GM23338 (cell line): ENCODE measurements at places on chromosomes 7 and 10. TPM values are rescaled to one million over a fixed set of nuclear protein-coding genes. Genes with fewer than 3 reads are reported as not detected.
A peak's percentile ranks its signal among the peaks of the same experiment; 100 is the strongest.

Gene FAM237B
- total RNA-seq: 0.07 TPM in 1 of 2 replicates, not detected in the other

GRCh38 chr10:113879691-113880090 is 25.2 kb downstream of the NHLRC2 start:
- no peak for DNase-seq

Gene ZNF398
- 92.7 and 99.6 TPM in 2 replicates for total RNA-seq

Gene SORCS3
- 1.4 TPM in 2 replicates for total RNA-seq

Gene C10orf67
- total RNA-seq: not detected in 2 replicates

DNA sequence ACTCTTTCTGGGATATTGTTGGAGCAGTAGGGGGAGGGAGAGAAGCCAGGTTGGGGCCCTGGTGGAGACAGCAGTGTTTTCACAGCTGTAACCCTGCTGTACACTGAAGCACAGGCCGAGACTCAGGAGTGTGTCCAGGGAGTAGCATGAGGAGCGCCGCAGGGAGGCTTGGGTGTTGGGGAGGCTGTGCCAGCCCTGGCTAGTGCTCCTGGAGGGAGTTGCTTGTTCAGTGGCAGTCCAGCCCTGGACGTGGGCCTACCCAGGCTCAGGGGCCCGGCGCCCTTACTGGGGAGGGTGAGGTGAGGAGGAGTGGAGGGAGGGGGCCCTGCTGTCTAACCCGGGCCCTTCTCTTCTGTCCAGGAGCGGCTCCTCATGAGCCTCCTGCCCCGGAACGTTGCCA is 35.9 kb downstream of the ADCY1 start:
- DNase-seq: no peak

DNA sequence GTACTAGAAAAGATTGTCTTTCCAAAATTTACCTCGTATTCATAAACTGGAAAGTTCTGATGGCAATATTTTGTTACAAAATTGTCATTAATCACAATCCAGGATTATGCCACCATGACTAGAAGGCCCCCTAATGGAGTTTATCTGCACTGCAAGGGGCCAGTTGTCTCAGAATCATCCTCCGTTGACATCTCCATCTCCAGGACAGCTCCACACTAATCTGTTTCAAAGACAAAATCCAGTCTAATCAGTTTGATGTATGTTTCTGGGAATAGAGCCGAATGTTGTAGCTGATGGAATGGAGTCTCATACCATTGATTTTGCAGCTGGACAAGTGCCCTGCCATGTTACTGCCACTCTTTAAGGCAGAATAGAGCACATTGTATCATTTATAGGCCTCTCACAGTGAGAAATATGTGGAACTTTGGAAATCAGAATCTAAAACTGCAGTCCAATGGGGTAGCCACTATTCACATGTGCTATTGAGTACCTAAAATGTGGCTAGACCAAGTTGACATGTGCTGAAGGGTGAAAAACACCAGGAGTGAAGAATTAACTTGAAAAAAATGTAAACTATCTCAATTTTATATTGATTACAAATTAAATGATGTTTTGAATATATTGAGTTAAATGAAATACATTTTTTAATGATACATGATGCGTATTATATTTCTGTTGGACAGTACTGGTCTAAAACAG is 38.3 kb upstream of the TOMM7 start:
- peak; percentile 61 for DNase-seq

DNA sequence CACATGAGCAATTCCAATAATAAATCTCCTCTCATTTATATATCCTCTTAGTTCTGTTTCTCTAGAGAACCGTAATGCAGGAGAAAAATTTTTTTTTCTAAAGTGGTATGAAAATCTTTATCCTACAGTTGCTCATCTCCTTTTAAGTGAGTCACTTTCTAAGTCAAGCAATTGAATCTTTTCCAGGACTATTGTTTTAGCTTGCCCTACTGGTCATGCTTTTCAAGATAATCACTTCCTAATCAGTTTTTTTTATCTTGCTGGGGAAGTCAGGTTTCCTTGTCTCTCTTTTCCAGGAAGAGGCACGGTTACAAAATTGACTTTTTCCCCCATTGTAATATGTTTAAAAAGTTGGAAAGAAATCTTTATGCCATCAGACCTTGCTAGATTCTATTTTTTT is 44.0 kb downstream of the INPP5F start:
- DNase-seq: no peak

- DNase-seq: peak; percentile 19
Observed at GRCh38 chr7:28980451-28981160, 22.5 kb upstream of the TRIL start.

Gene MMP21
- total RNA-seq: not detected in 2 replicates

DNA sequence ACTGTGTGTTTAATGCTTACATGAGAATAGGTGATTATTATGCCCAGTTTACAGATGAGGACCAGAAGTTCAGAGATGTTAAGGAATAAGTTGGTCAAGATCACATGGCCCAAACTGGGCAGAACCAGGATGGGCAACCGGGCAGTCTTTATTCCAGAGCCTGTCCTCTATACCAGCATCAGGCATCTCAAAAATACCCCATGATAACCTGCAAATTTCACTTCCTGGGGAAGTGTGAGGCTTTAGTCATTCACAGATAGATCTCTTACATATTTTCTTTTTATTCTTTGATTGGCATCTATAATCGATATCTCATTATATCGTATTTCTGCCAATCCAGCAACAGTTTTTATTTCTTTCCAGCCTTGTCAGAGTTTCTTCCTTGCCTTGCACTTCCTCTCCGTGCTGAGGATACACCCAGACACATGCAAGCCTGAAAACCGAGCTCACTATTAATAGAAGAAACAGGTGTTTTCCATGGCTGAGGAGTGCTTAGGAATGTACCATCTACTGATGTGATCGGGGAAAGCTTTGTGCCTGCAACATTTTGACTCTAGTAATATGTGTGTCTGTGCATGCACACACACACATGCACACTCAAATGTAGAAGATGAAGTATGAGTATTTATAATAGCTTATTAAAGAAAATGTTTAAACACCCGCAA is 82.4 kb downstream of the CREM start:
- DNase-seq: no peak

GRCh38 chr7:75813084-75813483 is 522 bp downstream of the CCL24 start:
- DNase-seq: no peak

DNA sequence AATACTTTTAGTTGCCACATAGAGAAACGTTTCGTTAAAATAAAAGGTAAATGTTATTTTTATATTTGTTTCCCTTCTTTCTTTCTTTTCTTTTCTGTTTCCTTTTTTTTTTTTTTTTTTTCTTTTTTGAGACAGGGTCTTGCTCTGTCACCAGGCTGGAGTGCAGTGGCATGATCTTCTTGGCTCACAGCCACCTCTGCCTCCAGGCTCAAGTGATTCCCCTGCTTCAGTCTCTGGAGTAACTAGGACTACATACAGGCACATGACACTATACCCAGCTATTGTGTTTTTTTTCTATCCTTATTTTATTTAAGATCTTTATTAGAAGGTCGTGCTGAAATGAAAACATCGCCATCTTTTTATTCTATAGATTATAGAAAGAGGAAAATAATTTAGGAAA is 661.8 kb upstream of the MBL2 start:
- peak; percentile 17 for DNase-seq

Gene MTG1
- 35.3 and 45.7 TPM in 2 replicates for total RNA-seq

GRCh38 chr7:66076462-66077329 is 1.1 kb downstream of the ASL start:
- no peak for DNase-seq

Gene NPVF
- not detected in 2 replicates for total RNA-seq

- DNase-seq: no peak
Observed at GRCh38 chr10:125084614-125085257, 75.6 kb downstream of the CTBP2 start.

Gene SYT15
- 0.39 TPM in 1 of 2 replicates, not detected in the other for total RNA-seq

- DNase-seq: no peak
Observed at GRCh38 chr10:31701546-31701945, 227.1 kb downstream of the ARHGAP12 start.

Gene PON1
- total RNA-seq: 0.69 and 1.5 TPM in 2 replicates

Gene RNF133
- total RNA-seq: 1.1 and 2.0 TPM in 2 replicates

DNA sequence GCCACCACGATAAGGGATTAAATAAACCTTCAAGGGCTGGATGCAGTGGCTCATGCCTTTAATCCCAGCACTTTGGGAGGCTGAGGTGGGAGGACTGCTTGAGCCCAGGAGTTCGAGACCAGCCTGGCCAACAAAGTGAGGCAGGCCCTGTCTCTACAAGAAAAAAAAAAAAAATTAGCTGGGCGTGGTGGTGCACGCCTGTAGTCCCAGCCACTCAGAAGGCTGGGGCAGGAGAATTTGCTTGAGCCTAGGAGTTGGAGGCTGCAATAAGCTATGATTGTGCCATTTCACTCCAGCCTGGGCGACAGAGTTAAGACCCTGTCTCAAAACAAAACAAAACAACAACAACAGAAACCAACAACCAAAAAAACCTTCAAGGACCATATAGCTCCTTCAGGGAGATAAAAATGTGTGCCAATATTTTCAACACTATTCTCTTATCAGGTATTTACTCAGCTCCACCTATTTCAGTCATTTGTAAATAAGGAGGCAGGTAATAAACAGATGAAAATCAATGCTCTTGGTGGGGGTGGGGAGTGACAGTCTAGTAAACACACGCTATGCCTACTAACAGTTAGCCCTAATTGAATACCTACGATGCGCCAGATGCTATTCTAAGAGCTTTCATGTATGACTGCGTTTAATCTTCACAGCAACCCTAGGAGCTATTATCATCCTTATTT is 13.2 kb downstream of the BAIAP2L1 start:
- no peak for DNase-seq

Gene GPRIN2
- total RNA-seq: 24.4 and 28.5 TPM in 2 replicates

DNA sequence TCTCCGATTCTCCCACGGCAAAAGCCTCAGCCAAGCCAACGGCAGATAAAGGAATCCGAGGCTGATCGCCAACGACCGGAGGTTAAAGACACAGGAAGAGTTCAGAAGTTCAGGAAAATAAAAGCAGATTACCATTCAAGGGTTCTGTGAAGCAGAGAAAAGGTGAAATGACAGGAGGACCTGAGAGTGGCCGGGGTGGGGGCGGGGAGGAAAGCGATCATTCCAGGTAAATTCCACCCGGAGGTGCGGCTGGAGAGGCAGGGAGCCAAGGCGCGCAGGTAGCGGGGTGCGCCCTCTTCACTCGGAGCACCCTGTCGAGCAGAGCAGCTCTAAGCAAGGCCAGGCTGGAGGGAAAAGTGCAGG is 35.3 kb upstream of the SEPHS1 start:
- DNase-seq: peak; percentile 67

Gene NKX1-2
- total RNA-seq: 37.0 and 39.4 TPM in 2 replicates

GRCh38 chr10:125162120-125162931 is 2.0 kb upstream of the CTBP2 start:
- DNase-seq: peak; percentile 70

- no peak for DNase-seq
Observed at GRCh38 chr7:115953592-115954255, 76.8 kb downstream of the TFEC start.

DNA sequence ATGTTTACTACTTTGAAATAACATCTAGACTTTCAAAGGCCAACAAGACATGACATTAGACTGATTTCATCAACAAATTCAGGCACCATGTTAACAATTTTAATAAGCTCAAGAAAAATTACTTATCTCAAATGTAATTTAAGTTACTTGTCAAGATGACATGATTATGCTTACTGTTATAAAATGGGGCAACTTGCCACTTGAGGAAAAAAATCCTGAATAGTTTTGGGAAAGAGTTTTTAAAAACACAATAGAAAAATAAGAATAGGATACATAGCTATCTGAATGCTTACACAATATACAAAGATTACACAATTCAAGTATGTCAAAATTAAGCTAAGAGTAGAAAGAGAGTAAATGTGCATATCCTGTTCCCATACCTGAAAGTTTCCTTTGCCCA is 85.4 kb downstream of the RNF32 start:
- DNase-seq: no peak

Gene CTNNA3
- total RNA-seq: 0.50 and 3.3 TPM in 2 replicates

DNA sequence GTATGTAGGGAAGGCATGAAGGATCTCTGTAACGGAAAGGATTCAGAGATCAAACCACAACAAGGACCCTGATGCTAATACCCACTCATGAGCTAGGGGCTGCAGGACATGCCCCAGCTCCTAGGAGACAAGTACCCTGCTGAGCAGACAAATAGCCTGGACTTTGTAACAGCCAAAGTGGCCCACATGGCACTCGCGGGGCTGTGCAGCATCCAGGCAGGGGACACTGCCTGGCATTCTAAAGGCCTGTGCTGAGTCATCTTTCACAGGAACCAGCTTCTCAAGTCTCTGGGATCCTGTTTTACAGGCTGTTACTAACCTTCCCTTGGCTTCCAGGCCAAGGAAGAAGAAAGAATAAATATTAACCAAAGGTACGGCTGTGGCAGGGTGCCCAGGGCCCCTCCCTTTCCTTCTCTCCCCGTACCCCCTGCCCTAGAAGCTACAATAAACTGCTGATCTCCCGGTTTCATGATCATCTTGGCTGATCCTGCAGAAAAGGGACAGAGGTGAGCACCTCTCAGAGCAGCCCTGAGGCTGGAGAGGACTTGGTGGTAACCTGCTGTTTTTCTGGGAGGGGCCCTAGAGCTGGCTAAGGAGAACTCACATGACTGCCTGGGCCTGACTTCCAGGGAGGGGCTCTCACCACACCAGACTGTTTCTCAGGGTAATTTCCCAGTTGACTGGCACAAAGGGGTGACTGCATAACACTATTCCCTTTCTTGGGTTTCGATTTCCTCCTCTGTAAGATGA is 4.2 kb upstream of the RPEL1 start:
- DNase-seq: peak; percentile 22

GRCh38 chr7:21426286-21427181 is 1.3 kb upstream of the SP4 start:
- DNase-seq: peak; percentile 62

Gene HBP1
- total RNA-seq: 40.5 and 52.8 TPM in 2 replicates

Gene TLL2
- 1.4 and 2.6 TPM in 2 replicates for total RNA-seq

DNA sequence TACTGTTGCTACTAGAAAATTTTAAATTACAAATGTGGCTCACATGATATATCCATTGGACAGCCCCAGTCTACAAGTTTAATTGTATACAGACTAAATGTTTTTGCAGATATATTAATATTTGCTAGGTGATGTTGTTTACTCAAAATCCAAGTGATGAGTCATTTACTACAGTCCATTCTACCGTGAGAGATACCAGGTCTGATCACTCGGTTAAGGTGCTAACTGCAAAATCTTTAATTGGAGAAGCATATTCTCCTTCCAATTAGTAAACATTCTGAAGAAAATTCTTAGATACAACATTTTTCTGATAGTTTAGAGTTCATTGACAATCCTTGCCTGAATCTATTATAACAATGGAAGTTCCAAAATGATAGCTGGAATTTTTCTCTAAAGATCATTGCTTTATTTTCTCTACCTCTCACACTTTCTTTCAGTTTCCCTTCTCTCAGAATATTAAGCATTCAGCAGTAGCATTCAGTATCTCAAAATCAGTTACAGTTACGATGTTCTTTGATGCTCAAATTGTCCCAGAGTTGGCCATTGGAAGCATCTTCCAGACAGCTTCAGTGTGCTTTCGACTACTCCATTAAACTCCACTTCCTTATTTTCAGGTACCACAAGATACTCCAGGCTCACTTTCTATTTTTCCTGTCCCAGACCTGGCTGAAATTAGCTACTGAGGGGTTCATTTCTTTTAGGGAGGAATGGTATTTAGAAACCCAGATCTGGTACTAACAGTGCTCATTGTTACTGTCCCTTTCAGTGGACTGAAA is 2.3 kb downstream of the ABCB1 start:
- DNase-seq: no peak
